T-helper 9 cell (primary cell): ENCODE measurements at places on chromosomes 3 and 15.

- DNase-seq = no peak
Observed at GRCh38 chr3:3066378-3066777, 43.8 kb downstream of the IL5RA start.

GRCh38 chr15:48722764-48723661 is 77.5 kb upstream of the FBN1 start:
- DNase-seq = no peak

GRCh38 chr3:177680472-177680821 is 483.2 kb upstream of the TBL1XR1 start:
- no peak for DNase-seq

GRCh38 chr3:81434161-81434560 is 327.3 kb downstream of the GBE1 start:
- DNase-seq = no peak

GRCh38 chr3:33941804-33942203 is 143.4 kb downstream of the PDCD6IP start:
- no peak for DNase-seq

- DNase-seq = no peak
Observed at GRCh38 chr15:67232591-67232990, 21.9 kb downstream of the AAGAB start.

- DNase-seq = no peak
Observed at GRCh38 chr3:126954141-126954842, 28.6 kb upstream of the PLXNA1 start.

DNA sequence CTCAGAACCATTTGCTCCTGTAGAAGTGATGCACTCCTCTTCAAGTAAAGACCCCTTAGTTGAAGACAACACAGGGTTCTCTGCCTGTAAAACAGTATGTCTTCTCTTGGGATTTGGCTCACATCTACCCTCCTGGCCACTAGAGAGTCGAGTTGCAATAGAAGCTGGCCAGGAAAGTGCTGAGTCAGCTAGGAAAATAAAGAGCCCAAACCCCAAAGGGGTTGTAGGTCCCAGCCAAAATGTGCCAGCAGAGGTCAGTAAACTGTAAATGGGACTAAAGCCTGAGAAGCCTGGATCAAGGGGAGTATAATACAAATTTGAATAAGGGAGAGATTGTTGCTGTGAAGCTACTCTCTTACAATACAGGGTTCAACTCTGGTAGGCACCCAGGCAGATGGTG is 37.2 kb upstream of the THBS1 start:
- no peak for DNase-seq

DNA sequence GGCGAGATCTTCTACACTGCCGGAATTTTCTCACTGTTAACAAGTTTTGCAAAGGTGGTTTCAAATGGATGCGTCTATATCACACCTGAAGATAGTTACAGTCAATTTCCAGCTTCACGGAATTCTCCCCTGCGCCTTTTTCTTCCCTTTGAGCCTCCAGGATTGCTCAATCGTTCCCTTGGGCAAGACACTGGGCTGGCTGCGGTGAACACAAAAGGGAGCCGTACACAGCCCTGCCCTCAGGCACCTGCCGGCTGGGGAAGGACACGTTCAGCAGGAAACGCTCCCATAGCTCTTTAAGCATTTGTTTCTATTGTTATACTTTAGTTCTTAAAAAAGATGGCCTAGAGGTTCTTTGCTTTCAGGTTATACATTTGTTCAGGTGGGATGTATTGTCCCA is 85.7 kb downstream of the C3orf70 start:
- DNase-seq = no peak

DNA sequence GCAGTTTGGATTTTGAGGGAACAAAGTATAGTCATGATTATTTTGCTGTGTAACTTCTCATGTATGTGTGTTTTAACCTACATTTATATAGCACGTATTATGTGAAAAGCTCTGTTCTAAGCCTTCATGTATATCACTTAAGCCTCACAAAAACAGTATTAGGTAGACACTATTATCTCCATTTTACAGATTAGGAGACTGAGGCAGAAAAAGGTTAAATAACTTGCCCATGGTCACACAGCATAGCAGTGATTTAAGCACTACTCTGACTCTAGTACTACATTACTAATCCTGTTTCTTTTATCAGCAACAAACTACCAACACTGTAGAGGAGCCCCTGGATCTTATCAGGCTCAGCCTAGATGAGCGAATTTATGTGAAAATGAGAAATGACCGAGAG is 2.6 kb downstream of the LSM3 start:
- no peak for DNase-seq

DNA sequence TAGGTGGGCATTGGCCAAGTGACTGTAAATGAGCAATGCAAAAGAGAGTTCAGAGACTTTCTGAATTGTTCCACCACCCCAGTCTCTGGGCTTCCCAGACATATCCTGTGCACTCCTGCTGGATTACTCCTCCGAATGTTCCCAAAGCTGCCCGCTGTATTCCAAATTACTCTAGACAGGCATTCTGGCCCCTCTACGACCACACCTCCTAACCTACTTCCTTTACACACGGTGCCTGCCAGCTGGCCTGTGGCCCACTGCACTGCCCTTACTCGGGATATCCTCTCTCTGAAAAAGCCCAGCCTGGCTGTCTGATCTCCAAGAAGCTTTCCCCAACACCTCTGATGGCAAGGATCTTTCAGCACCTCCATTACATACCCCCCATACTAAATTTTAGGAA is 66.6 kb downstream of the DUT start:
- DNase-seq = no peak

GRCh38 chr3:12194209-12194608 is 35.5 kb upstream of the TIMP4 start:
- DNase-seq = no peak

DNA sequence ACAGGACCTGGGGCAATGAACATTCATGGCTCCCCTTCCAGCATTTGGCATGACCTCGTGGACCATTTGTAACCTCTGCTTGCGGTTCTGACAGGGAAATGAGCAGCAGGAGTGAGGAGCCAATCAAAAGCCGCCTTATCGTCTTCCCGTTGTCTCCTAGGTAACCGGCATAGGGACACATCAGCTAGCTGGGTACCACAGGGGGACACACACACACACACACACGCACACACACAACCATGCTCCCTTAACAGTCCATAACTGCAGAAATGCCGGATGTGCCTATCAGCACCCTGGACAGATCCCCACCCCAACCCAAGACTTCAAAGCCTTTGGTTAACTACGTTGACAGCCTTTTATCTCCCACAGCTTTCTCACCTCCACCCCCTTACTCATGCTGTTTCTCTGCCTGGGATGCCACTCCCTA is 53.4 kb upstream of the CCDC174 start:
- peak; percentile 16 for DNase-seq

- no peak for DNase-seq
Observed at GRCh38 chr15:38220606-38221273, 31.9 kb upstream of the SPRED1 start.

DNA sequence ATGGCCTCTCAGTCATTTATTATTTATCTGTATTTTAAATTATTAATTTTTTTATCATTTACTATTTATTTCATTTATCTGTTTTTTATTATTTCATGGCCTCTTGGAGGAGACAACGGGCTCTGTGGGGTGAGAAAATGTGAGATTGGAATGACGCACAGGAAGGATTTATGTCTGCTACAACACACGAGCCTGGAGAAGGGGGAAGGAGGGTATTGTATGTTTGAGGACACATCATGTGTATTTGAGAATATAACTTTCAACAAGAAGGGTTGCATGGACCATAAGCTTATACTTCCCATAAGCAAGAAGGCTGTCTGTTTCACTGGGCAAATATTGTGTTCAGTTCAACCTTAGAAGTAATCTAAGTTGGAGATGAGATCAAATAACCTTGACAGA is 31.7 kb downstream of the LSM3 start:
- DNase-seq = no peak

- DNase-seq = no peak
Observed at GRCh38 chr3:194184801-194185200, 48.9 kb downstream of the HES1 start.

DNA sequence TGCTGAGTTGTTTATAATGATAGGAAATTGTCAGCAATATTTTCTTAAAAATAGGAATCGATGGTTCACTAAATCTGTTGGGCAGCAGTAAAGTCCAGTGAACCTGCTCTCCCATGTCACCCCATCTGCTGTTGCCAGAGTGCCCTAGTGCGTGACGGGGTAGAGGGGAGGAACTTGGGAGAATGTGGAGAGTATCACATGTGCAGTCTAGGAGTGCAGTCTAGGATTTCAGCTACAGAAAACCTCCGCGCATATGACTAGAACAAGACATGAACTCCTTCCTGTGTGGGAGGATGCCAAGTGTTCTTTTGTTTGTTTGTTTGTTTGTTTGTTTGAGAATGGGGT is 74.6 kb upstream of the ACAD9 start:
- DNase-seq = no peak
